ENCODE measurements at places on chromosomes 1 and 21.

DNA sequence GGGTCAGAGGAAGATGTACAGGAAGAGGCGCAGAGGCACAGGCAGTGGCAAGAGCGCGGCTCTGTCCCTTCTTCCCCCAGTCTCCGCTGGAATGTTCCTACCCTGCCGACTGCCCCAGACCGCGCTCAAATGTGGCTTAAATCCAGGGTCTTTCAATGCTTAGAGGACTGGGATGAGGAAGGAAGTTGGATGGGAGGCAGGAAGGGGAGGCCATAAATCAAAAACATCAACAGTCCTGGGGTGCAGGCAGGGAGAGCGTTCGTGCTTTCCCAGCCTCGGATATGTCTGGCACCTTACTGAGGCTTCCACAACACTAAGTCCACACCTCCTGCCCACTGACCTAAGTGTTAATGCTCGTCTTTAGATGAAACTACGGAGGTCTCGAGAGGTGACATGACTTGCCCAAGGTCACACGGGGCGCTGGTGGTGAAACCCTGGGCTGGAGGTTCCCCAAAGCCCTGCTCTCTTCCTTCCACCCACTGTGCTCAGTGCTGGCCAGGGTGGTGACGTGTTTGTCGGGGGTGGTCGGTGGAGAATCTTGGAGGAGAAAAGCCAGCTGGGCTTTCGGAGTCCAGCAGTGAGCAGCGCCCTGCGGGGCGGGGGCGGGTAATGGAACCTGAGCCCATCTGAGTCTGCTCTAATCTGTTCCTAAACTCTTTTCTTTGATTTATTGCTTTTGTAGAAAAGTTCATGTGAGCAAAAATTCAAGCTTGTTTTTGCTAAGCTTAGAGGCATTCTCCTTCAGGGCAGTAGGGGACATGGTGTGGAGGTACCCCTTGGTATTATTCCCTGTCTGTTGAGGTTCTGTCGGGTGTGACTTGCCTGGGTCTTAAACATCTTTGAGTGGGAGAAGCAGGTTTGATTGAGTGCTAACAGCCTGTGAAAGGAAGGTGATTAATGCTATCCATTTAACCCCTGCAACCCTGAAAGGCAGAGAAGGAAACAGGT, 708 bp downstream of the CDA start:
- DNase-seq: peak; percentile 92

DNA sequence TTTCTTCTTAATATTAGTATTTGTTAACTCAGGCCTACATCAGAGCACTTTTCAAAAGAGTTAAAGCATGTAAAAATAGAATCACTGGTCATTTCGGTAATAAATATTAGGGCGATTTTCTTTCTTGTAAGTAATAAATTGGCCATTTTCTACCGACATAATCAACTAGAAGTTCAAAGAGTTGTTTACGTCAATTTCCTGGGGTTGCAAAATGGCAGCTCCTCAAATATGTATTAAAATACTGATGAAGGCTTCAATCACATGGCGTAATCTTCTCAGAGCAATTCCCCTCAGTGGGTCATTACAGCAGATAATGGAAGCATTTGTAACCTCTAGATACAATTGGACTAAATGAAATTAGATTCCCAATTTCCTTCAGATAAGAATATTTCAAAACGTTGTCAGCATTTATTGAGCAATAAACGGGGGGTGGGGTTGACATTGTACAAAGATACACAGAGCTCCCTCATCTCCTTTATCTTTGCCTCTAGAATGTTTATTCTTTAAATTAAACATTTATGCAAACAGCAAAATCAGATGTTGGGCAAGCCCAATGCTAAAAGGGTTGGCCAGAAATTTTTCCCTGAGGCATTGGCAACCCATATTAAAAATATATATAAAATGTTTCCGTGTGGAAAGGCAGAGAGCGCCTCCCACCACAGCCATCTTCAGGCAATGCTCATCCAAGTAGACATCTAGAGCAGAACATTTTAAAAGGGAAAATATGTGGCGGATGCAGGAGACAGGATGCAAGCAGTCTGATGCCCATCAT, 240.6 kb downstream of the NCAM2 start:
- no peak for DNase-seq

DNA sequence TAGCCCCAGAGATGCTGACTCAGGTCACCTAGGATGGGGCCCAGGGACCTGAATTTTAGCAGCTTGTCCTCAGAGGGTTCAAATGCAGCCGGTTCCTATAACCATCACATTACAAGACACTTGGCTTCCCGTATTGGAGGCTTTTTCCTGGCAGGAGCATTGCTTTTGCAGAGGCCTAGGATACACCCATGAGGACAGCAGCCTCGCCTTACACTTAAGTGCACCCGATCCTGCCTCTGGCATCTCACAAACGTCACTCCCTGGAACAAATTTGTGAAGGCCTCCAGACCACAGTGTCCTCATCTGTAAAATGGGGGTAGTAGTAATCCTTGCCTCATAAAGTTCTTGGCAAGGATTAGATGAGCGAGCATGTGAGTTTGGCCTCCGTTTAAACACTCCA, 130.0 kb downstream of the KAZN start:
- no peak for DNase-seq

- no peak for DNase-seq
Measured at GRCh38 chr21:16124378-16125138, 394.8 kb downstream of the USP25 start.

GRCh38 chr1:59008599-59009347, 224.9 kb upstream of the JUN start:
- peak; percentile 56 for DNase-seq
